Iris pigment epithelial cell (primary cell): ENCODE measurements at places on chromosomes 6 and 20.

DNA sequence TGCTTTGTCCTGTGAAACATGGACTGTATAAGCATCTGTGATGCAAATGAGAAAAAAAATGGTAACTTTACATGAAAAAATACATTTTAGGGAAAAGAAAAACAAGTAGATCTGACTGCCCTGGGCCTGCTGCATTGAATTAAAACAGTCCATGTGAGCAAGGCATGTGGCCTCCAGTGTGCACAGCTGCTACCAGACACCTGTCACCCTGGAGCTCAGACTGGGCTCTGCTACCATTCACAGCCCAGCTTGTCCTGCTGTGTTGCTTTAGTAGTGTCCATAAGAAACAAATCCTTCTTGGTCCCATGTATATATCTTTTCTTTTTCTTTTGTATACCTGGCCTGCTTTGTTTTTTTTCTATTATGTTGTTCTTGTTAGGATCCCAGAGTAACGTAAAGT, 315.9 kb downstream of the NKAIN2 start:
- DNase-seq: no peak

GRCh38 chr20:64191002-64191401, 26.8 kb downstream of the MYT1 start:
- DNase-seq: no peak

- DNase-seq: no peak
Measured at GRCh38 chr6:26243752-26244151, 121.2 kb upstream of the BTN3A2 start.

DNA sequence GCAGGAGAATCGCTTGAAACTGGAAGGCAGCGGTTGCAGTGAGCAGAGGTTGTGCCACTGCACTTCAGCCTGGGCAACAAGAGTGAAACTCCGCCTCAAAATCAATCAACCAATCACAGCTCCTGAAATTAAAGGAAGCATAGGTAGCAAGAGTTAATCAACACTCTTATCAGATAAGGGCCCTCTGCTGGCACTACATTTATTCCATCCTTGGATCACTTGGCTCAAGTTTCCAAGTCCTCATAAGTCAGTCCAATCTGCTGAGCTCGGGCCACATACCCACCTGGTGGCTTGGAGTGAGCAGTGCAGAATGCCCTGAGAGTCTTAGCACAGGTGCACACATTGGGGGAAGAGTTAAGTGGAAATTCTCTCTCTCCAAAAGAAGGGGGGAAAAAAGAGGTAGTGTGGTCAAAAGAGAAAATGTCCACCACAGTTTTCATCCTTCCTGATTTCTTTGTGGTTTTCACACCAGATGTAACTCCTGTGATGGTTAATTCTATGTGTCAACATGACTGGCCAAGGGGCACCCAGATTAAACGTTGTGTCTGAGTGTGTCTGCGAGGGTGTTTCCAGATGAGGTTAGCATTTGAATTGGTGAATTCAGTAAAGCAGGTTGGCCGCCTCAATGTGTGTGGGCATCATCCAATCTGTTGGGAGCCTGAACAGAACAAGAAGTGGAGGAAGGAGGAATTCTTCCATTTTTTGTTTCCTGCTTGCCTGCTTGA, 14.2 kb upstream of the FAM8A1 start:
- DNase-seq: peak; percentile 9

- DNase-seq: peak; percentile 49
Measured at GRCh38 chr20:35311409-35311808, 19.2 kb upstream of the FAM83C start.

GRCh38 chr6:150081702-150082101, 12.8 kb upstream of the ULBP3 start:
- DNase-seq: no peak

- no peak for DNase-seq
Measured at GRCh38 chr6:43747784-43748183, 22.2 kb upstream of the VEGFA start.

DNA sequence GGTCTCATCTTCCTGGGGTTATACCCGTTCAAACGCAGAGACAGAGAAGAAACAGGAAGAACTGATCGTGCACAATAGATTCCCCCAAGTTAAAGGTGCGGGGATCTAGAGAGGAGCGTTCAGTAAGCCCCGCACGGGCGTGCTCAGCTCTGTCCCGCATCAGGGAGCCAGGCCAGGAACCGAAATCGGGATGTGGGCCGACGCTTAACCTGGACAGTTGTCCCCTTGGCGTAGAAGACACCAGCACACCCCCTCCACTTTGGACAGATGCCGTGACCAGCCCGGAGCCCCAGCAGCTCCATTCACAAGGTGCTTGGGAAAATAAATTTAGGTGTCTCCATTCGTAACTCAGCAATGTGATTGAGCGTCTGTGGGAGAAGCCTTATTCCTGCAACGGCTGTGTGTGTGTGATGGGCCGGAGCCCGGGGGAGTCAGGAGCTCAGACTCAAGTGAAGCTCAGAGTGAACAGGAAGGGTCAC, 24.0 kb upstream of the GATA5 start:
- DNase-seq: no peak
